Mammary epithelial cell (primary cell): ENCODE measurements at places on chromosomes 2 and 18. TPM values are rescaled to one million over a fixed set of nuclear protein-coding genes. Genes with fewer than 3 reads are reported as not detected.

The OSR1 gene
- total RNA-seq: 9.4 and 45.9 TPM in 2 replicates

The YWHAQ gene
- total RNA-seq: 326 TPM

The PLEKHH2 gene
- 2.7 and 2.8 TPM in 2 replicates for total RNA-seq

The RBM44 gene
- 0.14 and 0.27 TPM in 2 replicates for total RNA-seq

The IRS1 gene
- total RNA-seq: 25.8 TPM

The SRD5A2 gene
- total RNA-seq: under 0.01 TPM

The ACMSD gene
- total RNA-seq: 0.33 TPM

The HOXD13 gene
- not detected in 2 replicates for total RNA-seq
